ENCODE measurements at places on chromosomes 12 and 14.

DNA sequence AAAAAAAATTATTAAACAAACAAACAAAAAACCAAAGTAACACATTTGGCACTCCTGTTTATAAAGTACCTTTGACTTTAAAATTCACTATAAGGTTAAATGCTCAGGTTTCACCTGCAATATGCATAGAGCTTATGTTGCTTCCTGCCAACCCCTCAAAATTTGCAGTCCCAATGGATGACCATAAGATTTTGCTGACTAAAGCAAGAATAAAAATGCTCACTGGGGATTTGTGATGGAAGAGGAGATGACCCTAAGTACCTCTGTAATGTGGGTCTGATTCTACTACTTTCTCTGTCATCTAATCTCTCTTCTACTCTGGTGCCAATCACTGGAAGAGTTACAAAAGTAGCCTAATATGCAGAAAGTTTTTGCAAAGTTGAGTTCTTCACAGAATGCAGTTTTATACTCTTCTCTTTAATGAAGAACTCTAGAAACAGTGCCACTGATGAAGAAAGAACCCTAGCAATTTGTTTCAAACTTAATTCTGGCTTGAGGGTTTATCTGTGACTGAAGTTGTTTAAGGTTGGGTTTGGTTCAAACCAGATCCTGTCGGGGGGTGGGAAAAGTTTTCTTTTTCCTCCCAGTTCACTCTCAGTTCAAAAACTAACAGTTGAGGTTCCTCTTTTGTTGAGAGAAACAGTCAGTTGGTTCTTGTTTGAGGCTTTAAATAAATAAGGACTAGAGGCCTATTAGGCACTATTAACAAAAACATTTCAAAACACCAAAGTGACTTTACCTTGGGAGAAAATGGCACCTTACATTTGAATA, 10.9 kb downstream of the WASHC3 start:
- no peak for DNase-seq

- no peak for DNase-seq
These were observed 43.5 kb downstream of the TMX1 start for GRCh38 chr14:51283402-51284085.

DNA sequence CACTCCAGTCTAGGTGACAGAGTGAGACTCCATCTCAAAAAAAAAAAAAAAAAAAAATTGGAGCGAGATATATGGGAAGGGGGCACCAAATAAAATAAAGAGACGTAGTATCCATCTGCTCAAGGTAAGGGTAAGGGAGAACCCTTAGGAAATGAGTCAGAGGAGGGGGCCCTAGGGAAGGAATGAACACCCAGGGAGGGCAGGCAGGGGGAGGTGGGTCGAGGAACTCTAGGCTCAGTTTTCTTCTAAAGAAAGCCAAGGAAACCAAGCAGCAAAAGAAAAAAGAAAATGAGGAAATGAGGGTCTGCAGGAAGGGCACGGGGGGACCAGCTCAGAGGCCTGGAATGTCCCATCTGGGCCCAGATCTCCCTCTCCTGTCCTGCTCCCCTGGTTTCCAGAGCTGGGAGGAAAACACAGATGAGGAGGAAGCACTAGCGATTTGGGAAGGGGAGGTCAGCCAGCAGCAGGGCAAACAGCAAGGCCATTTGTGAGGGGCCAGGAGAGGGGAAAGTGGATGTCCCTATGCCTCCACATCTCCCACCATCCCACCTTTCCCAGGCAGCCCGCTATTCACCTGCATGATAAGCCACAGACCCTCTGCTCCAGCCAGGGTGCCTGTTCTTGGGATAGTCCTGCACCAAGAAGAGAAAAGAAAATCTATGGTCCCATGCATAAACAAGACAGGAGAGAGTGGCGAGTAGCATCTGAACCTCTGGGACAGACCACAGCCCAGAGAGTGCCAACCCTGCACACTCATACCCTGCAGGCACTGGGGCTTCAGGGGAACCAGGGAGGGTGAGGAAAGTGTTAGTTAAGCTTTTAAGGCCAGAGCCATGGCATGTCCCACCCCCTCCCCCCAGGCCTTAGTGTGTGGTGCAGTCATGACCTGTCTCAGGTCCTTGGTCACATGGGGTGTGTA, 11.9 kb downstream of the SPRYD3 start:
- no peak for DNase-seq

DNA sequence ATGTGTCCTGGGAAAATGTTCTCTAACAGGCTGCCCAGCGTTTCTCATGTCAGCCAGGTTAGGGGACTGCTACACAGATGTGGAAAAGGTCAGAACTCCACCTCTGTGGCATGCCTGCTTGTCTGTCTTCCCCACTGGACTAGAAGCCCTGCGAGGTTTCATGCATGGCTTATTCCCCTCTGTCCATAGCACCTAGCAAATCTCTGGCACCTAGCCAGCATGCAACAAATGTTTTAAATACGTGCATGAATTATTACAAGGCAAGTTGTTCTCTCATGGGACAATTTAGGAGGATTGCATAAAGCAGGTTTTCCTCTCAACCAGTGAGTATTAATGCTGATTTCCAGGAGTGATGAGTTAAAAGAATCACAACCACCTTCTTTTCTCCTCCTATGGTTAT, 21.4 kb upstream of the KCNK13 start:
- DNase-seq, result no peak

DNA sequence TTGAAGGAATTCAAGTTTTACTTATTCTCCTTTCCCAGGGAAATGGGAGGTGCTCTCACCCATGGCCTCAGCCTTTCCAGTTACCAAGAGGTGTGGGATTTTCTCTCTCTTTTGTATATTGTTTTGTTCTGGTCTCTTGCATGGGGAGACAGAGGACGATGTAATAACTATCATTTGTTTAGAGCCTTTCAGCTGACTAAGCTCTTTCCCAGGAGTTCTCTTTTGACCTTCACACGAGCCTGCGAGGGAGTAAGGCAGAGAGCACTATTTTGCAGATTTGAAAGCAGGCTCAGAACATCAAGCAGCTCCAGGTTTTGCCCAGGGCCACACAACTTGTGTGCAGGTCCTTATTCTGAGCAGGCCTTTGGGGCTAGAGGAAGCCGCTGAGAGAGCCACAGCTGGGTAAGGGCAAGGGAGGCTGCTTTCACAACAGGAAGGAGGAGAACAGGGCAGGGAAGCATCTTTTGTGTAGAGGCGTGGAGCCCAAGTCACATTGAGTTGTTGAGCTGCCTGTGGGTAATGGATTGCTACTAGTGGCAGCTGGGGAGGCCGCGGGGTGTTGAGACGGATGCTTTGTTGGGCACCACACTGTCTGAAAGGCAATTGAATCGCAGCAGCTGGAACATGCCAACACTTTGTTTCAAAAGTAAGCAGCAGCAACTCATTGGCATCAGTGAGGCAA, 116.2 kb downstream of the PRMT8 start:
- DNase-seq, result no peak

DNA sequence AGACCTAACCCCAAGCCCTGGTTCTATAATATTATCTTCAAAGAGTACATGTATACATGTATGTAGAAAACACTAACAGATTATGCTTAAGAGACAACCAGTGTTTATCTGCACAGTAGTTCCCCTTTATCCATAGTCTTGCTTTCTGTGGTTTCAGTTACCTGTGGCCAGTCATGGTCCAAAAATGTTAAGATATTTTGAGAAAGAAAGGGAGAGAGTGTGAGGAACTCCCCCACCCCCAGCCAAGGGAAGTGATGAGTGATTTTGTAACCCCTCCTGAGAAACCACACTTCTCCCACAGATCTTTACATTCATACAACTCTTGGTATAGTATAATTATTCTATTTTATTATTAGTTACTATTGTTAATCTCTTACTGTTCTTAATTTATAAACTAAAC, 77.3 kb upstream of the CNTN1 start:
- no peak for DNase-seq

GRCh38 chr14:53871951-53872350, 84.7 kb downstream of the BMP4 start:
- DNase-seq, result no peak

- no peak for DNase-seq
These were observed 115.8 kb downstream of the GCH1 start for GRCh38 chr14:54786838-54787237.

DNA sequence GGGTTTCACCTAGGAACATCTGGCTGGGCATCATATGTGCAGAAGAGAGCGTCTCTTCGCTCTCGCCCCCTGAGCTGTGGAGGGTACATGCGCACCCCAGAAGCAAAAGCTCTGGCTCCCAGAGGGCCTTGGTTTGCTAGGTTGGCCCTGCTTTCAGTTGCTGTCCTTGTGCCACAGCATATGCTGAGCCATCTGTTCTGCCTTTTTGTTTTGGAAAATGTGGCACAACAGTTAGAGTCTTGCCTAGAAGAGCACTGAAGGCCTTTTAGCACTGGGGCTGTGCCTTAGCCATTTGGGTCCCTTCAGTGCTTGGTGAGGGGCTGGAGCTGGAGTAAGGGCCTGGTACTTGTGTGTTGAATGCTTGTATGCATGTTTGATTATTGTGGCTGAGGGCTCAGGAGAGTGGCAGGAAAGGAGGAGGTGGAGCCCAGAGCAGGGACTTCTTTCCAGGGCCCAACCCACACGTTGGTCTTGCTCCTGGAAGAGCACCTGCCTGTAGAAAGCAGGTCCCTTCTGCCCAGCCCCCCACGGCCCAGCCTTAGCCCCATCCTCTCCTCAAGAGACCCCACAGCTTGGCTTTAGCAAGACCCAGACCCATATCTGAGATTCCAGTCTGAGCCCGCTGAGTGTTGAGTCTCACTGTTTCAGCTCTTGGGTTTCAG, 113.7 kb downstream of the SLC25A47 start:
- DNase-seq, result no peak

GRCh38 chr12:70830221-70831061, 90.1 kb downstream of the PTPRR start:
- no peak for DNase-seq

DNA sequence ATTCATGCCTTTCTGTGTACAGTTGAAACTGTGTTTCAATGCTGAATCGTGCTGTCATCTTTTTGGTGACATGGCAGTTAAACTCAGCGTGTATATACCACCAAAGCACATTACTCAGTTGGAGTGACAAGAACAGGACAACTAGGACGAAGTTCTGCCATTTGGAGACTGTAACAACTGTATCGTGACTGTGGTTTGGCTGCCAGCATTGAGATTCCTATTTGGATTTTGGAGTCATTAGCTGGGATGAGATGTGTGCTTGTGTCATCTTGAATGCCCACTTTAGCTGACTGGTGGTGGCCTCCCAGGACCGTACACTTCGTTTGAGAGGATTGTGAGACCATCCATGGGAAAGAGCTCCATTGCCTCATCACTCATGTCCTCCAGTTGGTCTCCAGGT, 42.9 kb downstream of the FBXL14 start:
- no peak for DNase-seq

DNA sequence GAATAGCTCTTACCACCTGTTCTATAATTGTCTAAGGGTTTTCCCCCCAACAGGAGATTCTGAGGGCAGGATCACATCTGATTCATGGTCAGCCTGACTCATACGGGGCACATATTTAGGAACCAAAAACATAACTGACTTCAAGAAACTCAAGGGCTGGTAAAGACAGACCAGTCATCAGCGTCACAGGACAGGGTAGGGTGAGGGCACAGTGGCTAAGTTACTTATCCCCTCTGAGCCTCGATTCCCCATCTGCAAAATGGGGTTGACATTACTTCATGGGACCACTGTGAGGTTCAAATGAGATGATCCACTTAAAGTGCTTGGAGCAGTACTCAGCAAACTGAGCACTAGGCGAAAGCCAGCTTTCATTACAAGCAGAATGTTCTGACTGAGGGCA, 606 bp downstream of the CINP start:
- peak; percentile 24 for DNase-seq

GRCh38 chr14:89303456-89304435, 113.3 kb downstream of the FOXN3 start:
- no peak for DNase-seq

- no peak for DNase-seq
These were observed 40.2 kb downstream of the ACACB start for GRCh38 chr12:109156586-109156985.

DNA sequence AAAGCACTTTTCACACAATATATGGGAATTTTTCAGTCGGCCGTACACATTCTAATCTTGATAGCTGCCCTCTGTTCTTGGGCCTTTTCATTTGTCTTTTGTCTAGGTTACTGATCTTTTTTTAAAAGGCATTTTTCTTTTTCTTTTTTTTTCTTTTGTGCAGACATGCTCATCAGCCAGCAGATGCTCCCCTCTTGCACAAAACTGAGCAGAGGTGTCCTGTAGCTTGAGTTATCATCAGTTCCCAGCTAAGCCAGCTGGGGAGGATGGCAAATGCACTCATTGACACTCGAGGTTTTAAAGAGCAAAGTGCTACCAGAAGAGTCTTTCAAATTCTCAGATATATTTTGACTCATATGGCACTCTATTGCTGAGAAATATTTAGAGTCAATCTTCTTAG, 913.9 kb upstream of the SEL1L start:
- DNase-seq, result no peak

- no peak for DNase-seq
These were observed 1.0 kb upstream of the KRAS start for GRCh38 chr12:25251769-25252168.

DNA sequence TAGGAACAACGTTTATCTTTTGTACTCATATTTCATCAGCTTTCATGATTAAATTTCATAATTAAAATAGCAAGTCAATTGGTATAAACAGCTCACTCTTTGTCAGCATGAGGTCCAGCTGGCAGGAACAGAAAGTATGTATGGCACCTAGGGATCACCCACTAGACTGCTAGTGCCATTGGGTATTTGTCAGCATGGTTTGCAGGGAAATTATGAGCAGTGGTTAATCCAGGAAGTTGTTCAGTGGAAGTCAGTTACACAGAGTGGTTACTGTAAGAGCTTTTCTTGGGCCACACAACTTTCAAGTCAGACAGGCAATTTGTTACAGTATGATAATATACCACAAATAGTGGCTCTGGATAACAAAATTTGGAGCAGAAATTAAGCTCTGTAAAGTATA, 340.3 kb upstream of the RGS6 start:
- DNase-seq, result no peak

DNA sequence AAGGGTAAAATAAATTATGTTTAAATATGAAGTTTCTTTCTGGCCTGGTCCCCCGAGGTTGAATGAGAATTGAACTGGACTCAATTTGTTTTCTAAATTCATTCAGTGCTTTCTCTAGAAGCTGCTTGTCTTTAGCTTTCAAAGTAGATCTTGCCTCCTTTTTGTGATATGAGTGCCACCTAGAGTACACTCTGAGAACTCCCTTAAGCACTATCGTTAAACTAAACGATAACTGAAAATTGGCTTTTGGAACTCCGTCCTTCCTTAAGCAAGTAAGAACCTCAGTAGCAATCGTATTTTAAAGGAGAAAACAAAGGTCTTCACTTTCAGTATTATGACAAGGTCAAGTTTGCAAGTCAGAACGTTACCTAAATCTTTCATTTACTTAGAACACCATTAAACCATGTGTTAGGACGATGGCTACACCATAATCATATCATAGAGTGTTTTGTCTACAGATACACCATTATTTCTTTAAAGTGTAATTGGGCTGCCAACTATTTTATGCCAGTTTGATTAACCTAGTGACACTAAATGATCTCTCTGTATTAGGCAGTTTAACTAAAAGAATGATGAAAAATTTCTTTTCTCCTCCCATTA, 364.8 kb downstream of the SNAPC1 start:
- DNase-seq, result no peak

DNA sequence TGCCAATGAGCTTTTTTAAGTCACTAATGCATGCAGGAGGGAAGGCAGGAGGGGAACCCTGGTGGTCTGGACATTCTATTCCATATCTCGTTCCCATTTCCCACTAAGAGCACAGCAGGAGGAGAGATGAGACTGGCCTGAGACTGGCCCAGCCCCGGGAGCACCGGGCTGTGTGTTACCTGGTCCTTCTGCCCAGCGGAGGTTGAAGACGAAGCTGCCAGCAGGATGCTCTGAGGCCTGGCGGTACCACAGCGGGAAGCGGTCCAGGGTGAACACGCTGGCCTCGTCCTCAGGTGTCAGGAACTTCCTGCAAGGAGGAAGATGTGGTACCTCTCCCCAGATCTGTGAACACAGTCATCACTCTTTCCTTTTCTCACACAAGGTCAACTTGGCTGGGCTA, 23.9 kb downstream of the LRTM2 start:
- DNase-seq, result no peak

All from activated naive CD8-positive, alpha-beta T cell treated with anti-CD3 and anti-CD28 coated beads, Interleukin-2, amount 50 U/mL, for 16 hours (primary cell).